ENCODE measurements at places on chromosomes 4 and X. TPM values are rescaled to one million over a fixed set of nuclear protein-coding genes. Genes with fewer than 3 reads are reported as not detected.

The SLC10A6 gene
- not detected for total RNA-seq

The MID1 gene
- total RNA-seq: 11.0 TPM

The CCDC149 gene
- 9.4 TPM for total RNA-seq

The USP17L21 gene
- total RNA-seq: not detected

The GAGE12C gene
- not detected for total RNA-seq

The ITGB1BP2 gene
- total RNA-seq: 85.6 TPM

The ZC4H2 gene
- 7.4 TPM for total RNA-seq

The TMSB15C gene
- total RNA-seq: not detected

The MAP9 gene
- total RNA-seq: 10.3 TPM

The NEXMIF gene
- 0.27 TPM for total RNA-seq

The SH3RF1 gene
- 9.7 TPM for total RNA-seq

The IL2RG gene
- total RNA-seq: 2.3 TPM

The TFE3 gene
- total RNA-seq: 25.2 TPM

The MAGEC3 gene
- not detected for total RNA-seq

The TMPRSS11F gene
- total RNA-seq: not detected

The AIMP1 gene
- total RNA-seq: 36.0 TPM

The SMIM10 gene
- 5.1 TPM for total RNA-seq

The PRDM8 gene
- 0.23 TPM for total RNA-seq

The TMEM35A gene
- not detected for total RNA-seq

The TRIM61 gene
- 2.0 TPM for total RNA-seq

The NOX1 gene
- total RNA-seq: not detected

The ARX gene
- not detected for total RNA-seq

The FAM47E gene
- 3.6 TPM for total RNA-seq

The TKTL1 gene
- 4.1 TPM for total RNA-seq

The DCAF8L2 gene
- not detected for total RNA-seq

The LRIT3 gene
- not detected for total RNA-seq

The PDE6B gene
- total RNA-seq: 2.5 TPM

The RRH gene
- not detected for total RNA-seq

The ZNF630 gene
- 2.5 TPM for total RNA-seq

The HELQ gene
- 11.9 TPM for total RNA-seq

The DYNLT3 gene
- total RNA-seq: 21.2 TPM

The SRPK3 gene
- 52.7 TPM for total RNA-seq

The NOA1 gene
- total RNA-seq: 13.5 TPM

The KLF8 gene
- 2.9 TPM for total RNA-seq

The F8A1 gene
- total RNA-seq: 27.5 TPM

The TRIM60 gene
- not detected for total RNA-seq

The GPC4 gene
- 6.3 TPM for total RNA-seq

The ZIC3 gene
- total RNA-seq: not detected

The SSX1 gene
- total RNA-seq: not detected

The ADRA2C gene
- total RNA-seq: 6.6 TPM

The KIAA1210 gene
- total RNA-seq: 0.08 TPM

The NMU gene
- total RNA-seq: not detected

The ZNF674 gene
- total RNA-seq: 2.4 TPM

The ENOX2 gene
- total RNA-seq: 15.7 TPM

The SERTM2 gene
- total RNA-seq: not detected

The HTR2C gene
- total RNA-seq: not detected

The ZFP42 gene
- total RNA-seq: not detected

The NXF2B gene
- not detected for total RNA-seq

The DGKK gene
- not detected for total RNA-seq

The PCYT1B gene
- 0.31 TPM for total RNA-seq

Measured in heart right ventricle (tissue), 16 donors.